C1 segment of cervical spinal cord (tissue), 14 donors: ENCODE measurements at places on chromosomes 1 and 21.

GRCh38 chr1:198637916-198638437 is 863 bp upstream of the PTPRC start:
- DNase-seq: no peak

GRCh38 chr1:183025782-183026774 is 2.9 kb downstream of the LAMC1 start:
- DNase-seq: no peak

GRCh38 chr21:21366277-21366676 is 368.1 kb downstream of the NCAM2 start:
- DNase-seq: no peak

DNA sequence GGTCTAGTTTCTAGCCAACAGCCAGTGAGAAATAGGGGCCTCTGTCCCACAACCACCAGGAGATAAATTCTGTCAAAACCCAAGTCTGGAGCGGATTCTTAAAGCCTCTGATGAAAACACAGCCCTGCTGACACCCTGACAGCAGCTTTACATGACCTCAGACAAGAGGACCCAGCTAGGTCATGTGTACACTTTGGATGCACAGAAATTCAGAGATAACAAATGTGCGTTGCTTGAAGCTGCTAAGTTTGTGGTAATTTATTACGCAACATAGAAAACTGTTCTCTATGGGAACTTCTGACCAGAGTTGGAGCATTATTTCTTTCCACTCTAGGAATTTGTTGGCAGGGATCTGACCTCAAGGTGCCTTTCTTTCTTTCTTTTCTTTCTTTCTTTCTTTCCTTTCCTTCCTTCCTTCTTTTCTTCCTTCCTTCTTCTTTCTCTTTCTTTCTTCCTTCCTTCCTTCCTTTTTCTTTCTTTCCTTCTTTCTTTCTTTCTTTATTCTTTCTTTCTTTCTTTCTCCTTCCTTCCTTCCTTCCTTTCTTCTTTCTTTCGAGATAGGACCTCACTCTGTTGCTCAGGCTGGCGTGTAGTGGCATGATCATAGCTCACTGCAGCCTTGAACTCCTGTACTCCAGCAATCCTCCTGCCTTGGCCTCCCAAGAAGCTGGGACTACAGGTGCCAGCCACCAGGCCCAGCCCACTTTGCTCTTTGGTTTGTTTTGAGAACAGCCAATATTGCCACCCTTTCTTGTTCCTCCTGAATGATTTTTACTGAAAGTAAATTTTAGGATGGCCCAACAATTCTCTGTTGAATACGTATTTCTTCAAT is 14.9 kb upstream of the HMGCS2 start:
- no peak for DNase-seq

DNA sequence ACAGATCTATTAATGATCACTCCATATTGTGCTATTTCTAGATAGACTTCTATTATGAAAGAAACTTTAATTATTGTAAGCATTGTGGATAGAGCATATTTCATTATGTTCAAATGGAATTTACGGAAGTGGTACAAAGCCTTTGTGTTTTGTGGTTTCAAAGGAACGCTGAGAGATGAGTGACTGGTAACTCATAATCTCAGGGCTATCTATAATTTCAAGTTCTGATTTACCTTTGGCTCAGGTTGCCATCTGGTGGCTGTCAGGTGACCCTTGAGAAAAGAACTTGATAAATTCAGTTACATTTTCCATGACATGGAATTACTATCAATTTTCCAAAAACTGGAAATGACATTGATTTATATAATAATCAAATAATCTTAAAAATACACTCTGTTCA is 12.2 kb downstream of the NTNG1 start:
- DNase-seq: no peak

- DNase-seq: no peak
These were observed 212.6 kb upstream of the FAM78B start for GRCh38 chr1:166379447-166379846.

DNA sequence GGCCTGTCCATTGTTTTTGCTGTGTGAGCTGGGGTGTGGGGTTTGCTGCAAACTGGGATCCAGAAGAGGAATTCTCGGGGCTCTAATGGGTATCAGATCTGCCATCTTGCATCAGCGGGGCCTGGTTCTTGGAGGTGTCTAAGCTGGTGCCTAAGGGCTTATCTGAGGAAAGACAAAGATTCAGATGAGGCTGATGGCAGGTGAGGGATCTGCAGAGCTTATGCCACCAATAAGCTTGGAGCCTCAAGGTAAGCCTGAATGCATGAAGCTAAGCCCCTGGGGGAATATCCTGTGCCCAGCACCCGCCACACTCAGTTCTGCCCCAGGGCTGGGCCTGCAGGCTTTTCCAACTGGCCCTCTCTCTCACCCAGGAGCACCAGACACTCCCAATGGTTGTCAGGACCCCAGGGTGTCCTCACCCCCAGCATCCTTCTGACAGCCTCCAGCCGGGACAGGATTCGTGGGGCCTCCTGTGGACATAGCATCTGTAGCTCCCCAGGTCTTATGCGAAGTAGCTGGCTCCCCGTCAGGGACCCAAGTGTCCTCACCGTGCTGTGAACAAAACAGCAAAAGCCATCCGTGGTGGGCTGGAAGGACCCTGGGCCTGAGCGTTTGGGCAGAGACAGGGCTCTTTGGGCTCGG is 9.5 kb upstream of the GSTM3 start:
- no peak for DNase-seq

GRCh38 chr1:180235502-180236239 is 5.6 kb downstream of the LHX4 start:
- no peak for DNase-seq

- no peak for DNase-seq
These were observed 18.1 kb upstream of the EPHA8 start for GRCh38 chr1:22545141-22545540.

DNA sequence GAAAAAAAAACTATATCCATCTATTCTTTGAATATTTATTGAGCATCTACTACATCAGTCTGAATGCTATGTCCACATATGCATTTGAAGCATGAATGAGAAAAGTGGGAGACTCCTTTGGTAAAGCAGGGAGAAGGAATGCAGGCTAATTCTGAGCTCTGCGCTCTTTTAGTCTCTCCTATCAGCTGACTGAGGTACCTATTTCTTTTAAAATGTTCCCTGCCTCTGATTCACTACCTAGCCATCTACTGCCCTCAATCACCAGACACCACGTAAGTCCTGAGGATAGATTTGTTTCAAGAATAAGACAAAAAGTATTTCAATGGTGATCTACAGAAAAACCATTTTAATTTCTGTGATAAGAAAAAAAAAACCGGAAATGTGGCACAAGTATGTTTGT is 3.8 kb upstream of the RGS13 start:
- no peak for DNase-seq

GRCh38 chr1:40984066-40984465 is 4.6 kb downstream of the CTPS1 start:
- no peak for DNase-seq

GRCh38 chr1:231424950-231425805 is 3.1 kb upstream of the EGLN1 start:
- DNase-seq: no peak

DNA sequence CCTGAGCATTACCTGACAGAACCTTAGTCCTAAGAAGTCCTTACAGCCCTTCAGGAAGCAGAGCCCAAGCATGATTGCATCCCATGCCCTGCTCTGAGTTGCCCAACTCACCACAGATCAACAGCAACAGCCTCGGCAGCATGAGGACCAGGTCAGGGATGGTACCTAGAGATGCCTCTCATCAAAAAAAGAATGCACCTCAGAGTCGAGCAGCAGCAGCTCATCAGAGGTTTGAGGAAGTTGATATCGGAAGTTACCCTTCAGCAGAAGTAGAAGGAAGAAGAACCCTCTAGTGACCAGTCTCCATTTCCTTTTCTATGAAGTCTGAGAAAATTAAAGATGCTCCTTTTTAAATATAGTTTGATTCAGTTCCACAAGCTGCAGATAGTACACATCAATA is at the start of gene FCRL1:
Gene FCRL1, minus strand, starts transcription at position 225 of the 400 bp plus-strand sequence. Its CDS starts 83 bp downstream, at position 142.
- no peak for DNase-seq

DNA sequence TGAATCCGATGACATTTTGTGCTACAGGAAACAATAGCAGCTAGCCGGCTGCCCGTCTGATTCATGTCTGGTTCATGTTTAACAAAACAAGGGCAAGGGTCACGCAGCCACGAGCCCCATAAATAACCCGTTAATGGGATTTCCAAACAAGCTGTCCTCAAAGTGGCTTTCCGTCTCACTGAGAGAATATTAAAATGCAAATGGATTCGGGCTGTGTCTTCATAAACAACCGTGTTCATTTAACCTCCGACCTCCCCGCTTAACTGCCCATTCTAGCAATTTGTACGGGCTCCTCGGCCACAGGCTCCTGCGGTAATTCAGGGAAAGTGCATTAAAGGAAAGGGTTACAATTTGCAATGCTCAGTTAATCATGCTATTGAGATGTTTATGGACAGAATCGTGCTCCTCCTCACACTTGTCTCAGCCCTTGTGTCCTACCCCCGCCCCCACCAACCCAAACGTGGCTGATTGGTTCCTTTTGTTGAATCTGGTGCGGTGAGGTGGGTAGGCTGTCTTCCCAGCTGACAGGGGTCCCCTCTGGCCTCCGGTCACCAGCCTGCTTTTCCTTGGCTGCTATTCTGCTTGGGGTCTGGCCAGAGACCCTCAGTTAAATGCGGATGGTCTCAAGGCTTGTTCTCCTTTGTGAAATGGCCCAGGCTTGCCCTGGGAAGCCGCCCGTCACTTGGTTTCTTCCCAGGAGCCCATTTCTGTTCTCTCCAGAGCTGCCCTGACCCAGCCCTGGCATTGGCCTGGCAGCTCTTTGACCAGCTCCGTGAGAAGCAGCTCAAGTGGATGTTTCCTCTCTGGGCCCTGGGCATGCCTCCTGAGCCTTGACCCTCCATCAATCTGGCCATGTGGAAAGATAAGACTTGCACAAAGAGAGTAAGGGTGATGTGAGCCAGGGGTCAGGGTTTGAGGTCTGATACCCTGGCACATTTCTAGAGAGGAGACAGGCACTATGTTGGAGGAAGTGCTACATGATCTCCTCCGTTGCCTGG is 200.7 kb upstream of the POU3F1 start:
- no peak for DNase-seq

- DNase-seq: no peak
These were observed 45.7 kb downstream of the TCEANC2 start for GRCh38 chr1:54099061-54099610.

- no peak for DNase-seq
These were observed 150.5 kb upstream of the DUSP10 start for GRCh38 chr1:221892301-221892830.

DNA sequence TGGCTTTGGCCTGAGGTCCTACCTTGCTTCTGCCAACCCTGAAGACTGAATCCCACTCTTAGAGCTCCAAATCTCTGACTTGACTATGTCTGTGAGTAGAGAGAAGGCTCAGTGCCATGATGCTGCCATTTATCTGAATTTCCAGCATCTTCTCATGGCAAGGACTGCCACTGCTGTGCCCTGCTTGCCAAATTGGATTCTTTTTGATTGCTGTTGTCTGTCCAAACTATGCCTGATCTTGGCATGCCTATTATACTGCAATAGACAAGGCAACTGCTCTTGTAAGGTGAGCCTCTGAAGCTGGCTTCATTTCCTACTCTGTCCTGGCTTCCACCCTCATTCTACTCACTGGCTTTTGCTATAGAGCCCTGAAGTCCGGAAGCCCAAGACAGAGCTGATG is 210.2 kb downstream of the SLC44A5 start:
- DNase-seq: no peak

GRCh38 chr1:54274881-54275280 is 74.9 kb downstream of the MRPL37 start:
- DNase-seq: no peak

- DNase-seq: no peak
These were observed 295.0 kb downstream of the OMA1 start for GRCh38 chr1:58251430-58252073.

GRCh38 chr1:191176131-191176530 is 698.5 kb upstream of the BRINP3 start:
- DNase-seq: no peak

GRCh38 chr1:186191511-186191910 is 183.5 kb downstream of the TPR start:
- DNase-seq: no peak

GRCh38 chr1:32538887-32539583 is at the start of gene ZBTB8A:
Gene ZBTB8A (plus strand): TSS chr1:32539427. CDS start chr1:32592932, 53,505 bp downstream.
- DNase-seq: peak; percentile 5

DNA sequence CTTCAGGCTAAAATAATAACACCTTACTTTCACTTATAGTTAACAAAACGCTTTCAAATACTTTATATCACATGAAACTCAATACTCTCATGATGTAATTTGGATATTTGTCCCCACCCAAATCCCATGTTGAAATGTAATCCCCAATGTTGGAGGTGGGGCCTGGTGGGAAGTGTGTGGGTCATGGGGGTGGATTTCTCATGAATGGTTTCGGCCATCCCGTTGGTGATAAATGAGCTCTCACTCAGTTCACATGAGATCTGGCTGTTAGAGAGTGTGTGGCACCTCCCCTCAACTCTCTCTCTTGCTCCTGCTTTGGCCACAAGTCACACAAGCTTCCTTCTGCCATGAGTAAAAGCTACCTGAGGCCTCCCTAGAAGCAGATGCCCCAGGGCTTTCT is 22.5 kb upstream of the PTGFRN start:
- no peak for DNase-seq

GRCh38 chr21:29789393-29789792 is 150.4 kb downstream of the GRIK1 start:
- no peak for DNase-seq

GRCh38 chr1:229892515-229893117 is 174.4 kb upstream of the GALNT2 start:
- DNase-seq: no peak

- no peak for DNase-seq
These were observed 32.9 kb upstream of the MED18 start for GRCh38 chr1:28295936-28296335.

DNA sequence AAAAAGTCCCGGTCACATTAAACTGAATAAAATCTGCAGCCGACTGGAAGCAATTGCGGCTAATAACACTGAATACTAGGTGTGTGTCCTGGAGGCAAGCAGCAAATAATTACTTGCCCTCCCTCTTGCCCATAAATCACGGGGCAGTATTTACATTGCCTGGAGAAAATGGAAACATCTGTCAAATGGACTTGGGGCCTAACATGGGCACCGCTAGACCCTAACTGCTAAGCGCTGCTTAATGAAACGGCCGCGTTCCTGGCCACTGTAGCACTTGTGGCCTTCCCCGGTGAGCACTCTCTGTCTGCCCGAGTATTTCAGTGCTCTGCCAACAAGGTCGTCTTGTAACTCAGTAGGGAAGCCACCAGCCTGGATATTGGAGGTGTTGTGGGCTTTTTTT is 23.9 kb upstream of the KNCN start:
- no peak for DNase-seq

- DNase-seq: peak; percentile 14
These were observed 330.6 kb downstream of the DSCAM start for GRCh38 chr21:40516335-40516734.

- DNase-seq: no peak
These were observed 472.9 kb downstream of the MATN1 start for GRCh38 chr1:30250338-30250983.

GRCh38 chr1:187146388-187146787 is 317.6 kb downstream of the PLA2G4A start:
- DNase-seq: no peak
